GM13977 (cell line): ENCODE measurements at places on chromosomes 2 and 18.

- no peak for DNase-seq
These were observed 238.7 kb downstream of the ERBB4 start for GRCh38 chr2:212299943-212300342.

DNA sequence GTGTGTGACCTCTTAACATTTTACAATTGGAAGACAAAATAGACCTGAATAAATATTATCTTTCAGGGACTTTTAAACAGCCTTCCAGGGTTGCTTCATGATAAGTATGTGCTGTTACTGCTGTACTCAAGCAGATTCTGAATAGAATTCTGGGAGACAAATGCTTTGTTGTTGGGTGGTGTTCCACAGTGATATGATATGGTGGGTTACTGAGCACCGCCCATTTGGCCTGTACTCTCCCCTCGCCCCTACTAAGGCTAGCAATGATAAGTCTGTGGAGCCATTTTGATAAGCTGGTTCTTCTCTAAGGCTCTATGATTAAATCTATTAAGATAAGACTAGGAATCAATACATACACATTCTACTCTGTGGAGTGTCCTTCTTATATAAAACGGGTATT lies 89.8 kb upstream of the ITGA4 start:
- no peak for DNase-seq

- DNase-seq: no peak
These were observed 99.5 kb downstream of the MAPK4 start for GRCh38 chr18:50659091-50660003.

DNA sequence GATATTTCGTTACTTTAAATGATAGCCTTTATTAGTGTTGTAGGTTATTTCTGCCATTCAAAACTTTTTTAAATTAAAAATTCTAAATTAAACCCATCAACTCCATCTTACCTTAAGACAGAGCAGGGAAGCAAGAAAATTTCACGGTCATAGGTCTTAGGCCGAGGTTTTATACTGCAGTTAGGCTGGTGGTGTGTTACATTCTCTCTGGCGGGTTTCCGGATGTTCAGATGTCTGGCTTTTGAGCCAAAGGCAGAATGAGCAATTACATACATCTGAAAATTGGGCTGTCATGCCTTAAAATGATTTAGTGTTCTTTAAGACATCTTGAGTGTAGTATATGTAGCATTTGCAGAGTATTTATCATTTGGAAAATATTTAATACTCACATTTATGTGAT lies 27.9 kb downstream of the GLS start:
- no peak for DNase-seq

GRCh38 chr2:62383846-62384245 lies 122.1 kb downstream of the TMEM17 start:
- DNase-seq: no peak

- no peak for DNase-seq
These were observed 314.5 kb upstream of the CHAC2 start for GRCh38 chr2:53452957-53453748.

DNA sequence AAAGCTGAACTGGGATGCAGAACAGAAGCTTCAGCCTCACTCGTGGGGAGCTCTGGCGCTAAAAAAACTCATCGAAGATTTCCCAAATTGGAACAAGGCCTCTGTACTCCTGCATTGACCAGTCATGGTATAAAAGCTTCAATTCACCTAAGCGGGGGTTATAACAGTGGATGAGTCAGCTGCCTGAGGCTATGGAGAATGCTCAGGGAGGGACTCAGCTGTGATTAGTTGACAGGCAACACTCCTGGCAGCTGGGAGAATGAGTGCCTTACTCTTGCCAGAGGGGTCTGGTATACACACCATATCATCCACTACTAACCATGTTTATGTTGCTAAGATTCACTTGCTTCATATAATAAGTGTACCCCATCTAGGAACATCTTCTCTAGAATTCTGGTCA lies 350.6 kb upstream of the VRK2 start:
- DNase-seq: no peak

DNA sequence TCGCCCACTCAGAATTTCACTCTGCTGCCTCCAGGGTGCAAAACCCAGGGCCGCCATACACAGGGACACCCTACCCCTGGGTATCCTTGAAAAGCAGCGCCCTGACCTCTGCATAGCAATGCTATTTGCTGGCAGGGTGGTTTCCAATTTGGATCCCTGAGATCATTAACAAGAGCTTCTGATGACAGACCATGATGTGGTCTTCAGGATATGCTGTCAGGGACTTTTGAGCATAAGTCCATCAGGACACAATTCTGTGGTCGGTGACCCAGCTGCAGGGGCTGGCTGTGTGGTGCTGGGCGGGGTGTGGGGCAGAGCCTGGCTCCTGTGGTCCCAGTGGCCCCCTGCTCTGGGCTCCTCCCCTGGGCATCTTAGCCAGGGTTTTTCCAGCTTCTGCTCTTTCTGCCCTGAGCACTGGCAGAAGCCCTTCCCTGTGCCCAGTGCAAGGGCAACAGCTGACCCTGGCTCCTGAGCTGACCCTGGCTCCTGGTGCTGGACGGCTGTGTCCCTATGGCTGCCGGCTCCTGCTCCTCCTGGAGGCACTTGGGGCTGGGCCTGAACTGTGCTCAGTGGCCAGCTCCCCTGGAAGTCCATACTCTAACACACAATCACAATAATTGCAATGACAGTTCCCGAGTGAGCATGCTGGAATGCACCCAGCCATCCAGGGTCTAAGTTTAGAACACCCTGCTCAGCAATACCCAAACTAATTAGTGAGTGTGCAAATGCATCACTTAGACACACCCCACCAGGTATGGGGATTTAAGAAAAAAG lies 271.5 kb downstream of the HDAC4 start:
- DNase-seq: no peak

DNA sequence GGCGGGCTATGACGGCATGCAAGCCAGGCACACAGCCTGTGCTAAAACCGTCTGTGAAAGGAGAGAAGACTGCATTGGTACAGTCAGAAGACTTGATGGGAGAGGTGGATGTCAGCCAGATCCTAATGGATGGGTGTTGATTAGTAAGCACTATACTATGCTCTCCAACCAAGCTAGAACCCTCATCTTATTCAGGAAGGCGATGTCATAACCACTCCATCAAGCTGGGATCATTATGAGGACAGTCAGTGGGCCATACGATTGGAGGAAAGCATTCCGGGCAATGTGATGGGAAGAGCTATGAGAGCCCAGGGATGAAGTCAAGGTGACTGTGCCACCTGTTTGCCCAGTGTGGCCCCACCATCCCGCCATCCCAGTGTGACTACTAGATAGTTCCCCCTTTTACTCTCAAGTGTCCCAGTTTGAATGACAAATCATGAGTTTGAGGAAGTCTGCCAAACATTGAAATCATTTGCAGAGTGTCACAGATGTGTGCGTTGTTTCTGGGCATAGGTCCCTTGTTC lies 66.4 kb downstream of the MRPS9 start:
- DNase-seq: no peak

- DNase-seq: no peak
These were observed 619 bp downstream of the GALM start for GRCh38 chr2:38666556-38666910.

DNA sequence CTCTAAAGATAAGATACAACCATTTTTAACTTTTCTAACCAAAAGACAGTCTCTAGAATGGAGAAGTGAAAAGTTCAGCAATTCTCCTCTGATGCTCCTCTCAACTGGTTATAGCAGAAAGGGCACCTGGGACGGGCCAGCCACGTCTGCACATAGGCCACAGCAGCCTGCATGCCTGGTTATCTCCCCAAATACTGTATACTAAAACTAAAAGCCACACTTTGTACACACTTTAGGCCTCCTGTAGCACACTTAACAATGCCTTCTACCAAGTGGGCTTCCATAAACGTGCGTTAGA lies 179.1 kb downstream of the ANKRD44 start:
- peak; percentile 40 for DNase-seq

DNA sequence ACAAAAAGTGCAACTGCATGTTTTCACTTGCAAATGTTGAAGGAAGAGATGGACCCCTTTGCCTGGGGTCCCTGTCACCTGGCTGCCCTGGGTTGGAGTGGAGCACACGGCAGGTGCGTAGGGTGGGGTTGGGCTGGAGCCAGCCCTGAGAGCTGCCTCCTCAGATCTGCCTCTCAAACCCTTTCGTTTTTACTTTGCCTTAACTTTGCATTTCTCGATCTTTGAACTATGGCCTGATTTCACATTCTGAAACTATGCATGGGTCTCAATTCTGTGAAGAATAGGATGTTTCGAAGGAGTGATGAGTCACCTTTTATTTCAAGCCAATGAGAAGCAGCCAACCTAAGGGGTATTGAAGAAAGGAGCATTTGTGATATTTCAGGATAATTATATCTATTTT lies 132.8 kb downstream of the ACOXL start:
- DNase-seq: peak; percentile 77

DNA sequence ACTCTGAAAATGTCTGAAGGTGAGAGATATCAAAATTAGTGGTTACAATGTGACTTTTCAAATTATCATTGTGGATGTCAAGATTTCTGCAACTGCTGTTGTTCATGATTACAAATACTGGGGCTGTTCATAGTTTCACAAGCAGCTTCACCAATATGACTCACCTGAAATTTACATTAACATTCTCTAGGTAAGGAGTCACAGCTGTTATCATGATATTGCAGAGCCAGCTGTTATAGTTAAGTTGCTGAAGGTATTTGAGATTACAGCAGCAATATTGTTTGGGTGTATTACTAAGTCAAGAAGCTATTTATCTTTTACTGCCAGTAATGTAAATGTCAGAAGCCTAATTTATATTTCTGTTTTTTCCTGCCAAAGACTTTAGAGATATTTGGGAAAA lies 140.0 kb downstream of the MC4R start:
- DNase-seq: no peak

DNA sequence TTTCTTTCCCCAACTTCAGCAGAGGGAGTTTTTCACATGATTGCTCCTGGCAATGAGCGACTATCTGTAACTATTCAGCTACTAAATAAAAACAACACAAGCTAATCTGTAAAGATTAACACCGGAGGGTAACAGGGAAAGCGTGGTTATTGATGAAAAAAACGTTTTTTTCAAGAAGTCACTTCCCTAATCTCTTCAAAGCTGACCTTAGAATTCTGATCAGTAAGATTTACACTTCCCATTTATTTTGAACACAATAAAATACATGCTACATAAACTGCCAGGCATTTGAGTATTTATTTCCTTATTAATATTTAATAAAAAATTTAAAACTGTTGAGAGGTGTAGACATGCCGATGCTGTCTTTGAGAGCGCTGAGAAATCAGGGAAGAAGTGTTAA lies 207.4 kb upstream of the HDAC4 start:
- no peak for DNase-seq

GRCh38 chr2:48694149-48694548 lies 61.4 kb downstream of the LHCGR start:
- no peak for DNase-seq

DNA sequence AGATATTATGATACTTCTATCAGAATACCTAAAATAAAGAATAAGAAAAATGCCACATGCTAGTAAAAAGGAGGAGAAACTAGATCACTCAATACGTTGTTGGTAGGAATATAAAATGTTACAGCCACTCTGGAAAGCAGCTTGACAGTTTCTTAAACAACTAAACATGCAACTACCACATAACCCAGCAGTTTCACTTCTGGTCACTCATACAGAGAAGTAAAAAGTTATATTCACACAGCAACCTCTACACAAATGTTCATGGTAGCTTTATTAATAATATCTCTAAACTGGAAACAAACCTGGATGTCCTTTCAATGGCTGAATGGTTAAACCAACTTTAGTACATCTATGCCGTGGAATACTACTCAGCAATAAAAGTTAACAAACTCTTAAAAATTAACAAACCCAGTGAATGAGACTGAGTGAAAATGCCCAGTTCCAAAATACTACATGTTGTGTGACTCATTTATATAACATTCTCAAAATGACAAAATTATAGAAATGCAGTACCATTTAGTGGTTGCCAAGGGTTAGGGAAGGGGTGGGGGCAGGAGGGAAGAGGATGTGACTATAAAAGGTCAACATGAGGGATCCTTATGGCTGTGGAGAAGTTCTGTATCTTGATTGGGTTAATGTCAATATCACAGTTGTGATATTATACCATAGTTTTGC lies 124.1 kb downstream of the MMADHC start:
- peak; percentile 6 for DNase-seq

DNA sequence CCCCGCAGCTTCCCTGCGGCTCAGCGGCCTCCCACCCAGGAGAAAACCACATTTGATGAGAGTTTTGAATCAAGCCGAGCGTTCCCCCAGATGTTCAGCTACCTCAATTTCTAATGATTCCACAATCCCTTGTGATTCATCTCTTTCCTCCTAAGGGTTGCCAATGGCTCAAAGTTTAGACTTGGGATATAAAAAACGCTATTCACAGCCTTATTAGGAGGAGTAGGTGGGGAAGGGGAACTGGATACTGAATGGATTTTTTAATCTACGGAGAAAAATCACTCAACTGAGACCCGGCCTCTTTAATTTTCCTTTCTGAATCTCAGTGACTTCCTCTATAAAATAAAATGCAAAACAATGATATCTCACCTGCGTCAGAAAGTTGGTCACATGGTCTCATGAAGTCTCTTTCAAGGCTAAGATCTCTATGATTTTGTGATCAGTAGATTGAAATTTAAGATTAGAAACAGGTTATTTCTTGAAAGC lies 192.6 kb upstream of the TCF4 start:
- no peak for DNase-seq

DNA sequence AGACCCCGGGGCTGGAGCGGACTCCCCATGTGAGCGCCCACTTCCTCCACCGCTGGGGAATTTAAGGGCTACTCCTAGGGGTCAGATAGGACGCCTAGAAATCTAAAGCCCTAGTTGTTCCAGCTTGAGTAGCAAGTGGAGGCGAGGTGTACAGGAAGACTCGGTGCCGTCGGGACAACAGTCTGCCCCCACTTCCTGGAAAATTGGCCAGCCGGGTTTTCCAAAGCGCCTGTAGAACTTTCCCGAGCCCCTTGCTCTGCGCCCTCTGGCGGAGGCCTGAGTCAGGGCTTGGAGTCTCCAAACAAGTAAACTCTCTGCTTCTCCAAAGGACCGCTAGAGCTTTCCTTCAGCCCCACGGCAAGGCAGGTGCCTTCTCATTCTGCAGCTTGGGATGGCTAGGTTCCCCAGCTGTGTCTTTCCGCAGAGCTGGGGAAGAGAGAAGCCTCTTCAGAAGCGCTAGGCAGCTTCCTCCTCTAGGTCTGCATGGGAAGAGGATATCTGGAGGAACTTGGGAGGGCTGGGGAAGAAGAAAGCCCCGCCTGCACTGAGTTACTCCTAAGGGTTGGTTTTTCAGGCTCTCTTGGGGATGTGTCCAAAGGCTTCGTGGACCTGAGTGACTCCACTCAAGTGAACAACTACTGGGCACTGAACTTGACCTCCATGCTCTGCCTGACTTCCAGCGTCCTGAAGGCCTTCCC lies 681 bp downstream of the SPR start:
- DNase-seq: peak; percentile 66

- DNase-seq: no peak
These were observed 103.3 kb downstream of the AOX1 start for GRCh38 chr2:200689115-200689514.
